ENCODE measurements at places on chromosomes 2 and 18. TPM values are rescaled to one million over a fixed set of nuclear protein-coding genes. Genes with fewer than 3 reads are reported as not detected.

DNA sequence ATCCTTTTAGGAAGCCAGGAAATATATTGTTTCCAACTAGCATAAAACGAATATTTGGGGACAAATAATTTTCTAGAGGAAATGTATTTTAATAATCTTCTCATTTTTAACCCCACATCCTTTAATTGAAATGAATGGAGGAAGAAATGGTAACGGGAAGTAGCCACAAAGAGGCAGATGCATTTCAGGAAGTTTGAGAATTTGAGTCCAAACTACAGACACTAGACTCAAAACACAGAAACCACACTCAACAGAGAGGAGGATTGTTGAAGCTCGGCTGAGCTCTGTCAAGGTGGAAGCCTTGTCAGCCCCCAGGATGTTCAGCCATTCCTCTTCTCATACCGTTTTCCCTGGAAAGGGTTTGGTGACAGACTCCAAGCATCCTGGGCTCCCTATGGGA, 288.5 kb downstream of the NAPG start:
- H3K36me3 ChIP-seq: no peaks in the 10 kb centered on the region
- no peaks in the 10 kb centered on the region for H3K4me1 ChIP-seq
- H3K27me3 ChIP-seq: no peaks in the 10 kb centered on the region

DNA sequence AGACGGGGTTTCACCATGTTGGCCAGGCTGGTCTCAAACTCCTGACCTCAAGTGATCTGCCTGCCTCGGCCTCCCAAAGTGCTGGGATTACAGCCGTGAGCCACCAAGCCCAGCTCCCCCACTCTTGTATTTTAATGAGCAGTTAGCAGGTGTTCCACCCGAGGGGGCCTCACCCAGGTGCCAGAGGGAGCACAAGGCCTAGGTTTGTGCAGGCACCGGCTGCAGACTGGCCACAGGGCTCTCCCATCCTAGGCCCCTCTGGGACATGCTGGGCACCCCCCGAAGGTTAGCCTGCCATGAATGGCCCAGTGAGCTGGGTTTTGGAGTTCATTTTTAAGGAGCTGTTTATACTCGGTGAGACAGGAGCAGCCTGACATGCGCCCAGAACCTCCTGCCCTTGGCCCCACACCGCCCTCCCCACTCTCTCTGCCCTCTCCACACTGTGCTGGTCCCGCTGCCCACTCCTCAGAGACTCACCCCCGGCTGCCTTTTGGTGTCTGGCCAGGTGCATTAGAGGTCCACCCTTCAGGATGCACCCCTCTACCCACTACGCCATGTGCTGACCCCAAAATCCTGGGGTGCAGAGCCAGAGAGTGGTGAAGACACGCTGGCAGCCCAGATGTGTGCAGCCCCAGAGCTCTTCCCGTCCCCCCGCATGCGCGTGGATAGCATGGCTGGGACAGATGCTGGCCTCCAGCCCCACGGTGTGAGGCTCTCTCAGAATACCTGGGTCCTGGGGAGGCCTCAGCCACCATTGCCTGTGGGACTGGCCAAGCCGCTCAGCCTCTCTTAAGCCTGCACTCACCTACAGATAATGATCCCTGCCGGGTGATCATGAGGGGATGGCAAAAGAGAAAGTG, 11.2 kb upstream of the KLF11 start:
- peaks cover 3% of the 10 kb centered on the region for H3K4me1 ChIP-seq
- H3K36me3 ChIP-seq: no peaks in the 10 kb centered on the region
- peaks cover 2% of the 10 kb centered on the region for H3K27me3 ChIP-seq

DNA sequence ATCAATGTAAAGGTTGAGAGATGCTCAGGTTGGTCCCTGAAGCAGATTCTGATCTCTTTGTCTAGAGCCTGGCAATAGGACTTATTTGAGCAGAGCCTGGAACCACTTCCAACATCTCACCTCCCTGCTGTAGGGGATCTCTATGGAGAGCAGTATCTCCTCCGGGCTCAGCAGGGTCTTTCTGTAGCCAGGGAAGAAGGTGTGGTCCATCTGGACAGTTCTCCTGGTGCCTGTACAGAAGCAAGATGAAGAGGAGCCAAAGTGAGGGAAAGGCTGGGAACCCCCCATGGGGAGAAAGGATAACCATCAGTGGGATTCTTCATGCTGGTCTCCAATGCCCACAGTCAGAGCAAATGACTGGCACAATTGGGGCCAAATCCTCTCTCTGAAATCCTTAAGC, 34.8 kb downstream of the XDH start:
- peaks cover 20% of the 10 kb centered on the region for H3K4me1 ChIP-seq
- no peak for DNase-seq
- no peaks in the 10 kb centered on the region for H3K36me3 ChIP-seq
- H3K27me3 ChIP-seq: no peaks in the 10 kb centered on the region
- no peak overlapping the region for H3K27ac ChIP-seq
- H3K4me3 ChIP-seq: no peak overlapping the region

- peak; percentile 36 for DNase-seq
- peaks cover 8% of the 10 kb centered on the region for H3K4me1 ChIP-seq
- no peaks in the 10 kb centered on the region for H3K27me3 ChIP-seq
- no peak overlapping the region for H3K27ac ChIP-seq
- H3K36me3 ChIP-seq: no peaks in the 10 kb centered on the region
Measured at GRCh38 chr2:177328056-177328455, 63.5 kb upstream of the NFE2L2 start.

DNA sequence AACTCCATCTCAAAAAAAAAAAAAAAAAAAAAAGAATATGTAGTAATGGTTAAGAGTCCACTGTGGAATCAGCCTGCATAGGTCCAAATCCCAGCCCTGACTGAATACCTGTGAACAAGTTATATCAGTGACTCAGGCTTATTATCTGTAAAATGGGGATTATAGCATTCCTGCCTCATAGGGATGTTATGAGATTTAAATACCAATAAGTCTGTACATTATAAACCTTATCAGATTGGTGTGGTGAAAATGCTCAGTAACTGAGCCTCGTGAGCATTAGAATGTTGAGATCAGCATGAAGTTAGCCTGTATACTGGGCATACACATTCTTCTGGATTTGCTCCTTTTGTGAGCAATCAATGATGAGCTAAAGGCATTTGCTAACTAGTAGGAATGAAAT, 3.0 kb upstream of the AMMECR1L start:
- H3K36me3 ChIP-seq: no peaks in the 10 kb centered on the region
- no peak overlapping the region for H3K4me3 ChIP-seq
- H3K4me1 ChIP-seq: peaks cover 4% of the 10 kb centered on the region
- H3K27ac ChIP-seq: no peak overlapping the region
- DNase-seq: no peak

DNA sequence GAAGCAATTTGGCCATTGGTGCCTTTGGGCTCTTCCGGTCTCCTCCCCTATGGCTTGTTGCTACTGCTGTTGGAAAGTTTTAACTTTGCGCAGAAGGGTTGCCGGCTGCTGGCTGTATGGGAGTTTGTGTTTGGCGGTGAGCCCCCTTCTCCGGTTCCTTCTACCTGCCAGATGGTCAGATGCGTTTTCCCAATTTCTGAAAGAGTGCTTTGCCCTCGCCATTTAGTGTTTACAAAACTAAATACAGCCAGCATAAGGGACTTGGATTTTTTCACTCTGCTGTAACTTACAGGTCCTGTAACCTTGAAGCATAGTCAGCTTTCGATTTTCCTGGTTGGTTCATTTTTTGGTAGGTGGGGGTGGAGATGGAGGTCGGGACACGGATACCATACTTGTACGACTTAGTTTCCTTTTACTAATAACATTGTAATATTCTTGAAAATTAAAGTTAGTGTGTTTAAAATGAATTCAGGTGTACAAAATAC, 604 bp downstream of the COQ10B start:
- H3K36me3 ChIP-seq: no peaks in the 10 kb centered on the region
- H3K4me1 ChIP-seq: peaks cover 3% of the 10 kb centered on the region
- DNase-seq: peak; percentile 94
- peak overlapping the region; percentile 99 for H3K27ac ChIP-seq
- H3K4me3 ChIP-seq: peak overlapping the region; percentile 97

- peaks cover 2% of the 10 kb centered on the region for H3K36me3 ChIP-seq
- no peak for DNase-seq
- no peaks in the 10 kb centered on the region for H3K27me3 ChIP-seq
- H3K4me3 ChIP-seq: no peak overlapping the region
Measured at GRCh38 chr2:61091485-61091884, 25.8 kb downstream of the SANBR start.

- no peak overlapping the region for H3K27ac ChIP-seq
- no peak overlapping the region for H3K4me3 ChIP-seq
- DNase-seq: peak; percentile 55
- H3K27me3 ChIP-seq: no peaks in the 10 kb centered on the region
- no peaks in the 10 kb centered on the region for H3K36me3 ChIP-seq
Measured at GRCh38 chr2:68943581-68944568, 8.8 kb downstream of the GKN2 start.

GRCh38 chr2:77104554-77104953, 417.6 kb downstream of the LRRTM4 start:
- no peak for DNase-seq
- no peaks in the 10 kb centered on the region for H3K27me3 ChIP-seq
- no peaks in the 10 kb centered on the region for H3K4me1 ChIP-seq
- H3K36me3 ChIP-seq: no peaks in the 10 kb centered on the region
- no peak overlapping the region for H3K4me3 ChIP-seq
- H3K27ac ChIP-seq: no peak overlapping the region

DNA sequence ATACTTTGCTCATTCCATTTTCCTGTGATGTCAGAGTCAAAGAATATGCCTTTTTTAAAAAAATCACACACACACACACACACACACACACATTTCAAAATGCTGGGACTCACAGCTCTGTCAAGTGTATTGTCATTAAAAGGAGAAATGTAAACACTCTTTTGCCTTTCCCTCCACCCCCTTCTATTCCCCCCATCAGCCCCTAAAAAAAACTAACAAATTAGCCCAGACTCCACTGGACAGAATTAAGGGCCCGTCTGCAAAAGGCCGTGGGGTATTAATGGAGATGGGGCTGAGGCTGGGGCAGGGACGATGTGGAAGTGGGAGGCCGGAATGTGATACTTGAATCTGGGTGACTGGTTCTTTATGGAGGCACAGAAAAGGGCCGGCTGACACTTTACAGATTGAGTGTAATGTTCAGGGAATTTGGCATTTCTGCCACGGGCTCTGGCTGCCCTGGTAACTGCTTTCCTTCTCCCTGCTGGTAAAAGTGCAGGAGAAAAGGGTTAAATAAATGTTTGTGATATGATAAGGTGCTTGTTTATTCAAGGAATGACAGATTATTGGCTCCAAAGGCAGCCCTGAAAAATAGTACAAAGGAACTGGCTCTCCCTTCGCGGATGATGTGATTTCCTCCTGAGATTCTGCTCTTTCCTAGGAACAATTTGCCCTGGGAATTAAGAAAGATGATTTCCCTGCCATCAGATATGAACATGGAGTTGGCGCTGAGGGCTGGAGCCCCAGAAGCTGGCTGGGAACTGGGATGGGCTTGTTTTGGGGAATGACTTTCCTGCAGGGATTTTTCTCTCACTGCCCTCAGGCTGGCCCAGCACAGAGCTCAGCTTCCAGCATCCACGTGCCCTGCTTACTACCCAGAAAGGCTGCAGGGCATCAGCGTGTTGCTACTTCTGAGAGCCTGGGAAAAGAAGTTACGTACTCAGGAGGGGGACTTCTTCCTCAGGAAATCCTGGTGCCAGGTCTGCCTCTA, 52.8 kb upstream of the CTAGE1 start:
- no peak overlapping the region for H3K4me3 ChIP-seq
- H3K36me3 ChIP-seq: no peaks in the 10 kb centered on the region
- peak; percentile 91 for DNase-seq
- peaks cover 29% of the 10 kb centered on the region for H3K4me1 ChIP-seq
- peak overlapping the region; percentile 44 for H3K27ac ChIP-seq

- peaks cover 53% of the 10 kb centered on the region for H3K4me1 ChIP-seq
- no peak overlapping the region for H3K27ac ChIP-seq
- H3K36me3 ChIP-seq: no peaks in the 10 kb centered on the region
Measured at GRCh38 chr2:120768112-120769048, 32.7 kb downstream of the GLI2 start.

DNA sequence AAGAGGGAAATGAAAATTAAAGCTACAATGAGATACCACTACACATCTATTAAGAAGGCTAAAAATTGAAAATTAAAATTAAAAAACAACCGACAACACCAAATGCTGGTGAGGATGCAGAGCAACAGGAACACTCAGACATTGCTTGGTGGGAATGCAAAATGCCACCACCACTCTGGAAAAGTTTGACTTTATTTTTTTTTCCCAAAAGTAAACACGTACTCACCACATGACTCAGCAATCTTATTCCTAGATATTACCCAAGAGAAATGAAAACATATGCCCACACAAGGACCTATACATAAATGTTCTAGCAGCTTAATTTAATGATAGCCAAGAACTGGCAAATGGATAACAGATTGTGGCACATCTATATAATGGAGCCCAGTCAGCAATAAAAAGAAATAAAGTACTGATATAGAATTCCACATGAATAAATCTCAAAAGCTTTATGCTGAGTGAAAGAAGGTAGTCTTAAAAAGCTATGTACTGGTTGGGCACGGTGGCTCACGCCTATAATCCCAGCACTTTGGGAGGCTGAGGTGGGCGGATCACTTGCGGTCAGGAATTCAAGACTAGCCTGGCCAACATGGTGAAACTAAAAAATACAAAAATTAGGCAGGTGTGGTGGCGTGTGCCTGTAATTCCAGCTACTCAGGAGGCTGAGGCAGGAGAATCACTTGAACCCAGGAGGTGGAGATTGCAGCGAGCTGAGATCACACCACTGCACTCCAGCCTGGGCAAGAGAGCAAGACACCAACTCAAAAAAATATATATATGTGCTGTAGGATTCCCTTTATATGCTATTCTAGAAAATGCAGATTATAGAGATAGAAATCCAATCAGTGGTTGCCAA, 4.2 kb upstream of the PROC start:
- DNase-seq: peak; percentile 77
- no peaks in the 10 kb centered on the region for H3K36me3 ChIP-seq
- H3K27me3 ChIP-seq: peaks cover 3% of the 10 kb centered on the region
- no peak overlapping the region for H3K27ac ChIP-seq
- peaks cover 6% of the 10 kb centered on the region for H3K4me1 ChIP-seq

DNA sequence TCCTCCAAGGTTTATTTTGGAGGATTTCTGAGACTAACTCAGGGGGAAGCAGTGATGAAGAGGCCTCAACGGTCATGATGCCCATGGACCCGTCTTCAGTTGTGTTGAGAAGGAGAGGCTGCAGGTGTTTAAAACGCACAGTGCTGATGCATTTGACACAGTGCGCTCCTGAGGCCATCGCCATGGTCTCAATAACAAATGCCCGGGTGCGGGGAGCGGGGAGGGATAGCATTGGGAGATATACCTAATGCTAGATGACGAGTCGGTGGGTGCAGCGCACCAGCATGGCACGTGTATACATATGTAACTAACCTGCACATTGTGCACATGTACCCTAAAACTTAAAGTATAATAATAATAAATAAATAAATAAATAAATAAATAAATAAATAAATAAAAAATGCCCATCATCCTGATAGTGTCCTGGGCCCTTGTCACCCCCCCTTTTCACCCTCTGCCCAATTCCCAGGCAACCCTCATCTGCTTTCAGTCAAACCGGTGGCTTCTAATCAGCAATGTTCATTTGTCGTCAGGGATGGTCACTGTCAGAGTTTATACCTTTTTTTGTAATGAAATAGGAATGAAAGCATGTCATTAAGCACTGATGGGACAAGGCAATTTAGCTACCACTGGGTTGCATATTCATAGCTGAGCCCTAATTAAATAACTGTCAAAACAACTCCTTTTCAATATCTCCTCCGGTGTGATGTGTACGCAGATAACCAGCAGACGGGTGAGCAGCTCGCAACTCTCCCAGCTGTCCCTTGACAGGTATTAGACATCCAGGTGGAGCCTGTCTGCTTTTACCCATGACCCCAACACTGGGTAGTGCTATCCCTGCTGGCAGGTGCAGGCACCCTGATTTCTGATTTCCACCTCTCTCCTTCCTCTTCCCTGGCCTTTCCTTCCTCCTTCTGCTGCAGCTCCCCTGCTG, 95.9 kb downstream of the KCNF1 start:
- no peak overlapping the region for H3K27ac ChIP-seq
- peaks cover 2% of the 10 kb centered on the region for H3K27me3 ChIP-seq
- H3K4me1 ChIP-seq: no peaks in the 10 kb centered on the region
- no peak overlapping the region for H3K4me3 ChIP-seq
- DNase-seq: no peak

The RAD51AP2 gene
- under 0.01 TPM for total RNA-seq

The FAM98A gene
- total RNA-seq: 16.2 TPM
